Activated CD4-positive, alpha-beta T cell treated with anti-CD3 and anti-CD28 coated beads, Interleukin-2, Interleukin-6, amounts not matched to agents 100 ng/mL and 50 ng/mL, durations not matched to agents 16 hours and 8 hours (primary cell): ENCODE measurements at places on chromosomes 3 and 15.
A peak's percentile ranks its signal among the peaks of the same experiment; 100 is the strongest.

DNA sequence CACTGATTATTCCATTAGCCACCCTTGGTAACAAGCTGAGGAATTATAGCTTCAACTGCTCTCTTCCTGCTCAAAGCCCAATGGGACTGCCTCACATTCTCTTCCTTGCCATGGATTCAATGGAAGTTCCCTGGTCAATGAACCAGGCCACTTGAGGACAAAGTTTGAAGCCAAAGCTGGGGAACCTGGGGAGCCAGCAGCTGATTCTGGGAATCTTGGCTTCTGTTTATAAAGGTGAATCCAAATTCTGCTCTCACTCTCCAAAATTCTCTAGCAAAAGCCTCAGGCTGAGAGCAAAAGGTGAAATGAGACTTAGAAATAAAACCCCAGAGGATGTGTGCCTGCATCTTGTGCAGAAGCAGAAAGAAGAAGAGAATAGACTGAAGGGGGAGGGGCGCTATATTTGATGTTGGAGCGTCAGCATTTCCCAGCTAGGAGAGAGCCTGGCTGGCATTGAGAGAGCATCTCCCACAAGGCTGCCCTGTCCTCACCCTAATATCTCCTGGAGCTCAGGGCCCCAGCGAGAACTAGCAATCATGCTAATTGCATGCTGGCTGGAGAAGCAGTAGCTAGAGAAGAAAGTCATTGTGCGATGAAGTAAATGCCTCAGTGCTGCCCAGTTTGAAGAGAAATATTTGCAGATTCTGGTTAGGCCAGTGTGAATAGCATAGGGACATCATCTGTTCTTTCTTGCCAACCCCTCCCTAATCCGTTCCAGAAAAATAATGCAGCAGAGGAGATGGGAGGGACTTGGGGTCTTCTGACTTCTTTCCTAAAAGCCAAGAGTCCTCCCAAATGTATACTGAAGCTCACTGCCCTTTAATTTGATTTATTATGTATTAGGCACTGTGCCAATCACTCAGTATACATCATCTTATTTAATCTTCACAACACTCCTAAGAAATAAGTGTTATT is 34.9 kb upstream of the GAP43 start:
- DNase-seq: no peak

DNA sequence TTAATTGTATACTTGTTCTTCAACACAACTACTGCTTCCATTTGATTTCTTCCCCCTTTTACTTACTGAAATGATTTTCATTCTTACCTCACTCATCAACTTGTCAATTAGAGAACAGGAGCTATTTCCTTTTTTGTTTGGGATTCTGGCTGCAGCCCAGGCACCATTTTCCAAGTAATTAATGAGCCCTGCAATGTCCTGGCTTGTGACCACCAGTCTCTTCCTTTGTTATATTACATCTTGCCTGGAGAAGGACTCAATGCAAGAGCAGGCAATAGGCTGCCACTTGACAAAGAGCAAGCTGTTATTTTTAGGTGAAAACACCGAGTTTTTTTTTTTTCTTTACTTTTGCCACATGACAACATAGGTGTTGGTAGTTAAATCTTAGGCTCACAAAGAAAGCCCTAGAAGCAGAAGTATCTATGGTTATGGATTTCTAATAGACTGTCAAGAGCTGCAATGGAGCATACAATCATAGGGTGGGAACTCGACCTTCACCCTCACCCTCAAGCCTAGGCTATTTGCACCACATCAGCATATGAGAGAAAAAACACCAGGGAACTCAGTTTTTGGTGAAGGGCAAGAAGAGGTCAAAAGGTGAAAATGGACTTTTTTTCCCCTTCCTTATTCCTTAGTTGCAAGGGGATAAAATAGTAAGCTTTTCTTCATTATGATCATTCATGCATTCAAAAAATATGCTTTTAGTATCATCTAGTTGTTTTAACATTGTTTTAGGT is 114.9 kb downstream of the TNIK start:
- no peak for DNase-seq

- no peak for DNase-seq
These were observed 35.5 kb downstream of the RFX7 start for GRCh38 chr15:56208185-56208584.

DNA sequence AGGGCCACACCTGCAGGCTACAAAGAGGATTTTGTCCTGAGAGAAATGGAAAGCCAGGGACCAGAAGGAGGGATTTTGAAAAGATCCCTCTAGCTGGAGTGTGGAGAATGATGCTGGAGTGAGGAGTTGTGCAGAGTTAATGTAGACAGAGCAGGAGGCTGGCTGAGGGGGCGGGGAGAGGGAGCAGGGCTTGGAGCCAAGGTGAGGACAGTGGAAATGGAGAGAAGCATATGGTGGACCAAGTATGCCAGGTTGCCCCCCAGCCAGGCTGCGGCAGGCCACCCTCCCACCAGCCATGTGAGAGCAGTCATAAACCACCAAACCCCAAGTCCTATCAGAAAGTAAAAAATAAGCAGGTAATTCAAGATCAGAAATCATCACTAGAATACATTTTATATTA is 14.7 kb downstream of the RARRES1 start:
- no peak for DNase-seq

- no peak for DNase-seq
These were observed 60.8 kb downstream of the MINDY4B start for GRCh38 chr3:150844484-150844883.

GRCh38 chr15:77857419-77857818 is 220.1 kb downstream of the TBC1D2B start:
- DNase-seq: no peak

GRCh38 chr3:88618021-88618645 is 468.4 kb downstream of the C3orf38 start:
- no peak for DNase-seq

DNA sequence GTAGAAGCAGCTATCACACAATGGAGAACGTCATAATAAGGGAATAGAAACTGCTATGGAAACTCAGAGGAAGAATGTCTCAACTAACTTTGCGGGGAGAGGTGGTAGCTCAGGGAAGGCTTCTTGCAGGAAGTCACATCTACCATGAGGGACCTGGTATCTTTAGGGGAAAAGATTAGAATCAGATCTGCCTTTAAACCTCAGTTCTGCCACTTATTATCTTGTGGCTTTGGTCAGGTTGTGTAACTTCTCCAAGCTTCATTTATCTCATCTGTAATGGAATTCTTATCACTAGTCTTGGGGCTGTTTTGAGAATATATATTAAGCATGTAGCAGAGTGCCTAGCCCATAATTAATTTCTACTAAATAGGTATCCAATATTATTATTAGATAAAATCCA is 46.4 kb upstream of the PRICKLE2 start:
- DNase-seq: no peak

DNA sequence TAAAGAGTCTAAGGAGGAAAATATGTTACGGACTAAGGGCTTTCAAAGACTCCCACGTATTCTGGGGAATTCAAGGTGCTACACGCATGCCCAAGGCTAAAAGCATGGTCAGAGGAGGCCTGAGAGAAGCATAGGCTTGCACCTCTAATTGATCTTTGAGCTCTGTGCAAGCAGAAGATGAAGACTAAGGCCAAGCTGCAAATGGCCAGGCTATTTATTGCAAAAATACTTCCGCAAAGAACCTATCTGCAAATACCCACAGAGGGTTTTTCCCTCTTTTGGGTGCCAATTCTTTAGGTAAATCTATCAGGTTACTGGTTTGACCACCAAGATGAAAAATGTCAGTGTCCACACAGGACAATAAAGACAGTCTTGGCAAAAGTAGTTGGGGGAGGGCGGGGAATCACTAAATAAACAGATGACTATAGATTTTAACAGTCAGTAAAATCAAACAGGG is 119.5 kb downstream of the STAG1 start:
- DNase-seq: no peak

GRCh38 chr15:39283531-39283930 is 297.3 kb upstream of the THBS1 start:
- DNase-seq: no peak

DNA sequence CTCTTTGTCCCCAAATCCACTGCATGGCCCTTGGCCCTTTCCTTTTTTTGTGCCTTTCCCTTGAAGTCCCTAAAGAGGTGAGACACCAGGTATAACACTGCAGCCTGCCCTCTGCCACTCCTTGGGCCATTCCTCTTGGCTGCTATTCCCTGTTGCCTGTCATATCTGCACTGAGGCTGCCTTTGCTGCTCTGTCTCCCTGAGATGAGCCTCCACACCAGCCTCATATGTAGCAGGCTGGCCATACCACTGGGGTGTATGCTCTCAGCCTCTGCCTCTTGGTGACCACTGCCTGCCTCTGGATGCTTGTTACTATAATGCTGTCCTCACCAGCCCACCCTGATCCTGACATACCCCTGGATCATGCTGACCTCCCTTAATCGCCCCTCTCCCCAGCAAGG is 252.0 kb downstream of the CLSTN2 start:
- DNase-seq: no peak

DNA sequence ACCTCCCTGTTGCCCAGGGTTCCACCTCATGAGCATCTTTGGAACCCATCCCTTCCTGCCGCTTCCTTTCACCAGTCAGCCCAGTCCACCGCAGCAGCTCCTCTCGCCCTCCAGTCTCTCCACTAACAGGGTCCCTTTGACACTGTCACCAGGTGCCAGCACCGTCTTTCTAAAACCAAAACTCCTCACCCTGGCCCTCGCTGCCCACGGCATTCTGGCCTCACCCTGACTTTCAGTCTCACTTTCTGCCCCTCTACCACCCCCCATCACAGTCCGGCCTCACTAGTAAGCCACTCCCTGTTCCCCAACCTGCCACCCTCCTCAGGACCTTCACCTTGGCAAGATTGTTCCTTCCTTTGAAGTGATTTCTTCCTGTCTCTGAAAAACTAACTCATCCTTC is 4.2 kb downstream of the PPCDC start:
- DNase-seq: no peak

DNA sequence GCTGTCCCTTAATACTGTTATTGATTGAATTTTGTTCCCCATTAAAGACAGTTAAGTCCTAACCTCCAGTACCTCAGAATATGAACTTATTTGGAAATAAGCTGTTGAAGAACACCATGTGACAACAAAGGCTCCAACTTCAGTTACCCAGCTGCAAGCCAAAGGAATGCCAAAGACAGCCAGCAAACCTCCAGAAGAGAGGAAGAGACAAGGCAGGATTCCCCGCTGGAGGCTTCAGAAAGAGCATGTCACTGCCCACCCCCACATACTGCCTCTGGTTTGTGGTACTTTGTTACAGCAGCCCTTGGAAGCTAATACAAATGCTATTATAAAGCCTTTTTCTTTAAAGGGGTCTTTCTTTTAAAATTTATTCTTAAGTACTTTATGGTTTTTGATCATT is 18.4 kb upstream of the NEK10 start:
- no peak for DNase-seq

DNA sequence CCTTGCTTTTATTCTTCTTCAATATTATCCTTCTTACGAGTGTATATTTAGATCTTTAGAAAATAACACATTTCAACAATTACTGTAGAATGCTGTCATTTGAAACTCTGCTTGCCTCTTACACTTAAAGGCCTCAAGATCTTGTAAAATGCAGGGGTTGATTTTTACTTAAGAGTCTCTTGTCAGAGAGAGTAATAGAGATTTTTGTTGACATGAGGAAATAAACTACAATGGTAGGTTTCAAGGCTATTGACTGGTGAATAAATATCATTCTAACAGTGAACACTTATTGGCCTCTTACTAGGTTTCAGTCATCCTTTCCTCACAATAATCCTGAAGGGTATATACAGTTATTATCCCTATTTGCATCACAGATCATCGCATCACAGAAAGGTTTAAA is 344.6 kb downstream of the GBE1 start:
- DNase-seq: no peak

DNA sequence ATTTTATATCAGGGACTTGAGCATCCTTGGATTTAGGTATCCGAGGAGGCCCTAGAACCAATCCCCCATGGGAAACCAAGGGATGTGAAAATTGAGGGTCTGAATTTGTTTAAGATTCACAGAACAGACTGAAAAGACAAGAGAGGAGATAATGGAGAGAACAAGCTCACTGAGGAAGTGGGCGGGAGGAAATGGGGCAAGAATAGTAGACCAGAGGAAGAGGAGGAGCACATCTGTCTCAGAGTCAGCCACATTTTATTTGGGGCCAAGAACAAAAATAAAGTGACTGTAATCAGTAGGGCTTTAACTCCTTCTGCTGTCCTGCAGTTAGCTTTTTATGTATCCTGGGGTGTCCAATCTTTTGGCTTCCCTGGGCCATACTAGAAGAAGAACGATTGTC is 63.8 kb downstream of the BLM start:
- DNase-seq: peak; percentile 35

DNA sequence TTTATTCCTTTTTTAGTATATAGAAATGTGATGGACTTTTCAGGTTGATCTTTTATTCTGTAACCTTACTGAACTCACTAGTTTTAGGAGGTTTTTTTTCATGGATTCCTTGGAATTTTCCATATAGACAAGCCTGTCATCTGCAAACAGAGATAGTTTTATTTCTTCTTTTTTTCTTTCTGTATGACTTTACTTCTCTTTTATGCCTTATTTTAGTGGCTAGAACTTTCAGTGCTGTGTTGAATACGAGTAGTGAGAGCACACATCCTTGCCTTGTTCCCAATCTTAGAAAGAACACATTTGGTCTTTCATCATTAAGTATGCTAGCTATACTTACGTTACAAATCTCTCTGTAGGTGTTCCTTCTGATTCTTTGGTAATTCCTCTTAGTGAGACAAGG is 336.5 kb downstream of the PTPRG start:
- no peak for DNase-seq

DNA sequence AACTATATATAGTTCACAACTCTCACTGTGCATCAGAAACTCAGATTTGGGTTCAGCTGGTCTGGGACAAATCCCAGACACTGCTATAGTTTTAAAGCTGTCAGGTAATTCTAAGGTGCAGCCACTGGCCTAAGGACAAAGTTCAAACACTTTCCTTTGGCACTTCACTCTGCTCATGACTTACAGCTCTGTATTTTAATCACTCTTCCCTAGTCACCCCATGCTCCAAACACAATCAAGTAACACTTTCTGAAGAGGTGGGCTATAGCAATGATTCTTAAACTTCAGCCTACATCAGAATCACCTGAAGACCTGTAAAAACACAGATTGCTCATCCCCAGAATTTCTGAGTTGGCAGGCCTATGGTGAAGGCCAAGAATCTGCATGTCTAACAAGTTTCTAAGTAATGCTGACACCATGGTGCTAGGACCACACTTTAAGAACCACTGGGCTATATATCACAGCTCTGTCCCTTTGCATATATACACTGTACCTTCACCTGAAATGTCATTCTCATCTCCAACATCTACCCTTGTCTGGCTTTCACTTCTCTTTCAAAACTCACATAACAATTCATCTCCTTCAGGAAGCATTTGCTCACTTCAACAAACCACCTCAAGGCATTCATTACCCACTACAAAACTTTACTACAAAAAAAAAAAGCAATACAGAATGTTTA is 21.4 kb downstream of the STAG1 start:
- DNase-seq: no peak

GRCh38 chr3:180633722-180634121 is 31.8 kb downstream of the TTC14 start:
- no peak for DNase-seq

GRCh38 chr15:88035381-88035780 is 221.2 kb downstream of the NTRK3 start:
- no peak for DNase-seq
